GM12878 (cell line): ENCODE measurements at places on chromosomes 12 and 14. TPM values are rescaled to one million over a fixed set of nuclear protein-coding genes. Genes with fewer than 3 reads are reported as not detected.

DNA sequence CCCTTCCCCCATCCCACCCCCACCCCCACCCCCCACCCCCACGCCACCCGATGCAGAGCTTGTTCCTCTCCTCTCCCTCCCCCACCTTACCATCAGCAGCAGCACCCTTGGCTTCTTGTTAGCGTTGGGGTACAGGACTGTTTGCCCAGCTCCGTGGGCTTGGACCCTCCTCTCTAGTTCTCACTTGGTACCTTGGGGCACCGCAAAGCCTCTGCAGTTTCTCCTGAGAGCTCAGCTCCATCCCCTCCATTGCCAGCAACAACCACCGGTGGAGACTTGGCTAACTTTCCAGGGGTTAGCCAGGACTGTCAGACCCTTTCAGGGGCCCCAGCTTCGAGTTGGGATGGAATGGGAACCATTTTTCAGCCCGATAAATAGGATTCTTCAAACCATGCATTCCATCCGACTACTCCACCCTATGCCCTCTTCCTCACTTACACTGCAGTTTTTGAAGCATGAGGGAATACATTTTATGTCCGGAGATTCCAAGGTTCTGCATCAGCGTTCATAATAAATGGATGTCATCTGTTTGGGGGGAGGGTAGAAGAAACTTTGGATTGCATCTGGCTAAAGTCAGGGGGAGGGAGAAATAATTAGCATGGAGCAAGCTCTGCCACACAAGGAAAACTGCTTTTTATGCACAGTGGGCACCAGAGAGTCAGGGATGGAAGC lies 1.1 kb downstream of the SCN8A start:
- DNase-seq = no peak

Gene ARL1
- polyA plus RNA-seq = 68.5 TPM in 2 replicates

DNA sequence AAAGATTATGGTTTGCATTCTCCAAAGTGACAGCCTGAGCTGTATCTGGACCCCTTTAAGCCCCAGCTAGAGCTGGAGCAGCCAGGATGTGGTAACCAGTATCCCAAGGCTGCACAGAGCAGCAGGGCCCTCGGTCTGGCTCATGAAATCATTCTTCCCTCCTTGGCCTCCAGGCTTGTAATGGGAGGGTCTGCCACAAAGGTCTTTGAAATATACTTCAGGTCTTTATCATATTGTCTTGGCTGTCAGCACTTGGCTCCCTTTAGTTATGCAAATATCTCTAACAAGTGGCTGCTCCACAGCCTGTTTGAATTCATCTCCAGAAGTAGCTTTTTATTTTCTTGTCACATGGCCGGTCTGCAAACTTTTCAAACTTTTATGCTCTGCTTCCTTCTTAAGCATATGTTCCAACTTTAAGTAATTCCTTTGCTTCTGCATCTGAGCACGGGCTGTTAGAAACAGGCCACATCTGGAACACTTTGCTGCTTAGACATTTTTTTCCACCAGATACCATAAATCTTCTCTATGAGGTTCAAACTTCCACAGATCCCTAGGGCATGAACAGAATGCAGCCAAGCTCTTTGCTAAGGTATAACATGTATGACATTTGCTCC lies 663.4 kb upstream of the MIS18BP1 start:
- DNase-seq = no peak

GRCh38 chr14:56248442-56248841 lies 130.2 kb downstream of the PELI2 start:
- DNase-seq = no peak

- DNase-seq = no peak
These were observed 177.7 kb downstream of the CCDC91 start for GRCh38 chr12:28367993-28368392.

GRCh38 chr12:42593874-42594273 lies 4.3 kb upstream of the PRICKLE1 start:
- no peak for DNase-seq

Gene VRTN
- not detected in 2 replicates for polyA plus RNA-seq

DNA sequence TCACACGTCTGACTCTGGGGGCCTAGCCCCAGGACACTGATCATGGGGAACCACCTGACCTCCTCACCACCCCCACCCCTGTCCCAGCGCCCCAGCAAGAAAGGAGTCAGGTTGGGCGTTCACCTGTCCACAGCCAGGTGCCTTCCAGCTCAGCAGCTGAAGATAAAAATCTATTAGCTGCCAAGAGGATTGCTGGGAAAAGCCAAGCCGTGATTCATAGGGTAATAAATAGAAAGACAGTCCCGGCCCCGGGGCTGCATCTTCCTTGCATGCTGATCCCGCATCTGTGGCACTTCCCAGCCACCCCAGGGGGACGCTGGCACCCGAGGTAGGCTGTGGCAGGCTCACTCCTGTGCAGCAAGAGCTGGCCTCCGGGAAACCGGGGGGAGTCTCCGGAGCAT lies 70.2 kb upstream of the NCOR2 start:
- DNase-seq = no peak

- DNase-seq = no peak
These were observed 355.6 kb downstream of the ADAMTS20 start for GRCh38 chr12:43196268-43196907.

Gene AQP6
- polyA plus RNA-seq = not detected in 2 replicates
